Activated CD4-positive, alpha-beta T cell treated with anti-CD3 and anti-CD28 coated beads, Interleukin-2, amount 10 ng/mL, durations not matched to agents 24 days and 14 days (primary cell): ENCODE measurements at places on chromosomes 13 and 19. TPM values are rescaled to one million over a fixed set of nuclear protein-coding genes. Genes with fewer than 3 reads are reported as not detected.
A peak's percentile ranks its signal among the peaks of the same experiment; 100 is the strongest.

GRCh38 chr19:41350735-41351338, 2.9 kb downstream of the TGFB1 start:
- no peaks in the 10 kb centered on the region for H3K27me3 ChIP-seq
- peaks cover 44% of the 10 kb centered on the region for H3K36me3 ChIP-seq
- peak overlapping the region; percentile 92 for H3K4me3 ChIP-seq
- H3K27ac ChIP-seq: peak overlapping the region; percentile 88

GRCh38 chr13:43054803-43055802, 31.7 kb downstream of the DNAJC15 start:
- H3K36me3 ChIP-seq: peaks cover 7% of the 10 kb centered on the region
- H3K4me1 ChIP-seq: peaks cover 28% of the 10 kb centered on the region
- H3K4me3 ChIP-seq: no peak overlapping the region
- H3K27ac ChIP-seq: no peak overlapping the region
- peak; percentile 74 for DNase-seq

DNA sequence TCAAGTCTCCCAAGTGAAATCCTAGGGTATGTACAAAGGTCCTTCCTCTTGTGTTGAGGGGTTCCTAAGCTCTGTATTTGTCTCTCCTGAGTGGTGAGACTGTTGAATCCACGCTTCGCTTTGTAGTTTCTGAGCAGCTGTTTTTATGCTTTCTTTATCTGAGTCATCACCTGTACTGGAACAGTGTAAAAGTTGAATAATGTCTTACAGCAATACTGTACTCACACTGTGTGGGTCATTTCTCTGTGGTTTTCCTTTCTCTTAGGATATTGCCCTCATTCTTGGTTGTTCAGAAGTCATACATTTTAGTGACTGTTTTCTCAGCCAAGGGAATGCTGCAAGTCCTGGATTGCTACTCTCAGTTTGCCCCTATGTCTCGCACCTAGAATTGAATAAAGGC, 1596.6 kb downstream of the SLITRK5 start:
- no peaks in the 10 kb centered on the region for H3K36me3 ChIP-seq
- no peak overlapping the region for H3K27ac ChIP-seq
- H3K27me3 ChIP-seq: no peaks in the 10 kb centered on the region
- DNase-seq: no peak
- H3K4me3 ChIP-seq: no peak overlapping the region

DNA sequence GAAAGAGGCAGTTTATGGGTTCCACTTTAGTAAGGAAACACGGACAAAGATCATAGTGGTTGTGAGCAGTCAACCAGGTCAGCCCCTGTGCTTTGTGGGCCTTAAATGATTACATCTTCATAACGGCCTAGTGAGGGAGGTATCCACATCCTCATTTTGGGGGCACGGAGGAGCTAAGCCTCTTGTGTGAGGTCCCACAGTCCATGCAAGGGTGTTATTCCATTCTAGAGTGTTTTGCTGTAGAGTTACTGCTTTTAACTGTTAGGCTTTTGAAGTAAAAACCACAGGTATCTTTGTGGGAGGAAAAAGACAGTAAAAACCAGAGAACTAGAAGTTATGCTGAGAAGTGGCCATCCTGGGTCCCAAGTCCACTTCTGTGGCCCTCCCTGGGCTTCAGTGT, 4.0 kb downstream of the NOP53 start:
- peaks cover 67% of the 10 kb centered on the region for H3K36me3 ChIP-seq
- H3K27ac ChIP-seq: peak overlapping the region; percentile 59
- peak overlapping the region; percentile 63 for H3K4me3 ChIP-seq
- no peaks in the 10 kb centered on the region for H3K27me3 ChIP-seq
- no peak for DNase-seq
- peaks cover 23% of the 10 kb centered on the region for H3K4me1 ChIP-seq

GRCh38 chr13:32001154-32001768, 30.3 kb upstream of the FRY start:
- H3K36me3 ChIP-seq: no peaks in the 10 kb centered on the region
- H3K4me3 ChIP-seq: no peak overlapping the region
- peaks cover 8% of the 10 kb centered on the region for H3K27me3 ChIP-seq
- DNase-seq: peak; percentile 70
- no peak overlapping the region for H3K27ac ChIP-seq

GRCh38 chr19:6218491-6219146, 61.2 kb downstream of the MLLT1 start:
- H3K4me1 ChIP-seq: peaks cover 2% of the 10 kb centered on the region
- no peaks in the 10 kb centered on the region for H3K36me3 ChIP-seq

DNA sequence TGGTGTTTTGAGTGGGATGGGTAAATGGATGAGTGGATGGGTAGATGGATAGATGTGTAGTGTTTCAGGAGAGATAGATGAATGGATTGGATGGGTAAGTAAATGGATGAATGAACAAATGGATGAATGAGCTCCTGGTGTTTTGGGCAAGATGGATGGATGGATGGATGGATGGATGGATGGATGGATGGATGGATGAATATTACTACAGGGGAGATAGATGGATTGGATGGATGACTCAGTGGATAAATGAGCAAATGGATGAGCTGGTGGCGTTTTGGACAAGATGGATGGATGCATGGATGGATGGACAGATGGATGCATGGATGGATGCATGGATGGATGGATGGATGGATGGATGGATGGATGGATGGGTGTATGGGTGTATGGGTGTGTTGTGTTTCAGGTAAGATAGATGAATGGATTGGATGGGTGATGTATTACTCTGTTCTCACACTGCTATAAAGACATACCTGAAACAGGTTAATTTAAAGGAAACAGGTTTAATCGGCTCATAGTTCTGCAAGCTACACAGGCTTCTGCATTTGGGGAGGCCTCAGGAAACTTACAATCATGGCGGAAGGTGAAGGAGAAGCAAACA, 12.3 kb downstream of the ZSWIM4 start:
- H3K4me3 ChIP-seq: no peak overlapping the region
- DNase-seq: no peak
- no peaks in the 10 kb centered on the region for H3K4me1 ChIP-seq
- H3K27me3 ChIP-seq: no peaks in the 10 kb centered on the region

DNA sequence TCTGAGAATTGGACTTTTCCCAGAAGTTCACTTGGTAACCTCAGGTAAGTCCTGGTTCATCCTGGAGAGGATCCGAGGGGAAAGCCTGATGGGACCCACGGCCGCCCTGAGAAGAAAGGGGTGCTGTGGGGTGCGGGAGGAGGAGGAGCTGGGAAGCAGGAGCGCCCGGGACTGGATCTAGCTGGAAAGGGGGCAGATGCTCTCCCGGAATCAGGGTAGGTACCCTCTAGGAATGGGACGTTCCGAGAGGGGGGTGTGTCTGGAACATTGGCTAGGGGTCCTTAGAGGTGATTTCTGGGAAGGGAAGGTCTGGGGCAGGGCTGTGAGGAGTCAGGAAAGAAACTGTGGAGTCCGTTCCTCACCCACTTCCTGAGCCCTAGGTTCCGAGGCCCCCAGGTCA, 38.7 kb upstream of the ZNF492 start:
- DNase-seq: no peak
- H3K4me1 ChIP-seq: no peaks in the 10 kb centered on the region
- H3K27ac ChIP-seq: no peak overlapping the region
- H3K27me3 ChIP-seq: no peaks in the 10 kb centered on the region
- H3K36me3 ChIP-seq: no peaks in the 10 kb centered on the region

- H3K36me3 ChIP-seq: no peaks in the 10 kb centered on the region
- no peak for DNase-seq
- no peak overlapping the region for H3K27ac ChIP-seq
- peaks cover 16% of the 10 kb centered on the region for H3K4me1 ChIP-seq
- no peak overlapping the region for H3K4me3 ChIP-seq
Observed at GRCh38 chr13:112757759-112758086, 67.9 kb downstream of the ATP11A start.

- H3K4me1 ChIP-seq: no peaks in the 10 kb centered on the region
- no peaks in the 10 kb centered on the region for H3K36me3 ChIP-seq
- no peak for DNase-seq
- no peak overlapping the region for H3K4me3 ChIP-seq
- no peak overlapping the region for H3K27ac ChIP-seq
Observed at GRCh38 chr19:33054623-33055022, 10.1 kb downstream of the RHPN2 start.

GRCh38 chr13:60753641-60754040, 356.6 kb downstream of the TDRD3 start:
- H3K4me1 ChIP-seq: no peaks in the 10 kb centered on the region
- no peaks in the 10 kb centered on the region for H3K36me3 ChIP-seq
- H3K4me3 ChIP-seq: no peak overlapping the region
- H3K27me3 ChIP-seq: no peaks in the 10 kb centered on the region
- DNase-seq: no peak

DNA sequence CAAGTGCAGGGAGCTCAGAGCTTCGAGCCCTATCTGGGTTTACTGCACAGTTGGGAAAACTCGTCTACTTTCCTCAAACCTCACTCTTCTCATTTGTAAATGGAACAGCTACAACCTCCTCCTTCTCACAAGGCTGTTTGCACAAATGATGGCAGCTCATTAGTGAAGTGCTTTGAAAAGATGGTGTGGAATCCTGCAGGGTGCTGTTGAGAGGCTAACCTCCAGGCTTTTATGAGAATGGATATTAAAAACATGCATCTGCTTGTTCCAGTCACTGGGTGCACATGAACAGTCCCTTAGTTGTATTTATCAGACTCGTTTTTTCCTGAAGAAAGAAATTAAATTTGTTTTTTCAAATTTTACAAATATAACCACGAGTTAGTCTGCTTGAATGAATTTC, 36.6 kb downstream of the PCDH8 start:
- no peak overlapping the region for H3K27ac ChIP-seq
- H3K4me1 ChIP-seq: peaks cover 4% of the 10 kb centered on the region
- peaks cover 1% of the 10 kb centered on the region for H3K27me3 ChIP-seq

DNA sequence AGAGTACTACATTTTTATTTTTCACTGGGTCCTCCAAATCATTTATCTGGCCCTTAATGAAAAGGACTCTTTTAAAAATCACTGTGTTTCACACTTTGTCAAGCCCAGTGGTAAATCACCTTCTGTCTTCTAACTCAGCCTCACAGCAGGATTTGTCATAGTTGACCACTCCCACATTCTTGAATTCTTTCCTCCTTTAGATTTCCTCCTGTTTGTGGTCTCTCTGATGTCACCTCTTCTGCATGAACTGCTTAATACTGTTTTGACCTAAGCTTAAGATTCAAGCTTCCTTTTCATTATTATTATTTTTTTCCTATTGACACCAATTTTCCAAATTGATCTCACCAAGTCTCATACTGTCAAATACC, 899.8 kb upstream of the MIR17HG start:
- H3K36me3 ChIP-seq: no peaks in the 10 kb centered on the region
- H3K27me3 ChIP-seq: no peaks in the 10 kb centered on the region
- no peak overlapping the region for H3K4me3 ChIP-seq
- no peaks in the 10 kb centered on the region for H3K4me1 ChIP-seq
- no peak for DNase-seq

GRCh38 chr13:59621773-59622172, 542.0 kb downstream of the DIAPH3 start:
- no peaks in the 10 kb centered on the region for H3K27me3 ChIP-seq
- H3K4me3 ChIP-seq: no peak overlapping the region
- H3K4me1 ChIP-seq: no peaks in the 10 kb centered on the region
- no peaks in the 10 kb centered on the region for H3K36me3 ChIP-seq
- H3K27ac ChIP-seq: no peak overlapping the region

DNA sequence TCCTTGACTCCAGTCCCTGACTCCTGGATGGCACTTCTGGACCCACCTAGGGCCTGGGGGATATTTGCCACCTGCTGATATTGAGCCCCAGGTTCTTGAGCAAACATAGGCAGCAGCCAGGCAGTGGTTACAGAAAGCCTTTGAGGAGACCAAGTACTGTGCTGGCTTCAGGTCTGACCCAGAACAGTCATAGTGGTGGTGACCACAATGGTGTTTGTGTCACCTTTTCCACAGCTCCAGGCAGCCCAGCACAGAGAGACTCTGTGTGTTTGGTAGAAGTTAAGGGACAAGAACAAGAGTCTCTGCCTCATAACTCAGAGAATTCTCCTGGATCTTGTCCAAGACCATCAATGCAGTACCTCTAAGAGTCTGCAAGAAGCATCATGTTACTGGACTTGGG, 14.6 kb upstream of the CLC start:
- no peaks in the 10 kb centered on the region for H3K36me3 ChIP-seq
- H3K27me3 ChIP-seq: peaks cover 26% of the 10 kb centered on the region
- peaks cover 3% of the 10 kb centered on the region for H3K4me1 ChIP-seq
- no peak overlapping the region for H3K4me3 ChIP-seq

- H3K27ac ChIP-seq: no peak overlapping the region
- H3K36me3 ChIP-seq: peaks cover 4% of the 10 kb centered on the region
Observed at GRCh38 chr13:32051156-32051555, 19.6 kb downstream of the FRY start.

DNA sequence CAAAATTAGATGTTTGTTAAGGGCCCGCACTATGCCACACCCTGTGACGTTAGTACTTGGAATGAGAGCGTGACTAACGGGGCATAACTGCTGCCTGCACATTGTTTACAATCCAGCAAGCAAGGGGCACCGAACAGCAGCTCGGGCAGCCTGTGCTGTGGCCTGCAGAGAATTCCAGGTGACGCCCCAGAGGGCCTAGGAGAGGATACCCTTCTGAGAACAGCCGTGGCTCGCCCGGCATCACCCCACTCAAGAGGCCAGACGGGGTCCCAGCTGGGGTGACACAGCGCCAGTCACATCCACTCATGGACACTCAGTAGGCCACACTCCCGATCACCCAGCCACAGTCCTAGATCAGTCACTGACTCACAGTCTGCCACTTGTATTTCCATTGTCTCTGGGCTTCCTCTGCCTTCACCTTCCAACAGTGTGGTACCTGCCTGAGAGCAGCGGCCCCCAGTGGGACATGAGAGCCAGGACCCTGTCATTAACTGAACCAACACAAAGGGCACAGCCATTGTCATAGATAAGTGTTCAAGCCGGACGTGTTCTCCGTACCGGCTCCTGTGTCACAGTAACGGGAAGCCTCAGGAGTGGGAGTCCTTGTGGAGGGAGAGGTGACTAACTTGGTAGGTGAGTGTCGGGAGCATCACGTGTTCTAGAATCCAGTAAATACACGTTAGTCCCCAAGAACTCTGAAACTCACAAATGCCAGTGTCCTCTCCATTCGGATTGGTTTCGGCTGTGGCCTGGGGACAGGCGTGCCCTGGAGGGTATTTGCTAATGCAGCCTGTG, 7.5 kb downstream of the ZNF331 start:
- no peak for DNase-seq
- peaks cover 52% of the 10 kb centered on the region for H3K36me3 ChIP-seq
- peaks cover 6% of the 10 kb centered on the region for H3K4me1 ChIP-seq
- H3K4me3 ChIP-seq: no peak overlapping the region
- no peaks in the 10 kb centered on the region for H3K27me3 ChIP-seq

OR10H1 gene
- total RNA-seq: 0.05 TPM in 1 of 2 replicates, not detected in the other

SYNE4 gene
- 2.2 and 2.9 TPM in 2 replicates for total RNA-seq

AMER2 gene
- total RNA-seq: not detected in 2 replicates

CACNA1A gene
- total RNA-seq: 0.28 and 0.38 TPM in 2 replicates

HSD17B14 gene
- total RNA-seq: 0.44 and 0.47 TPM in 2 replicates

TNNT1 gene
- 0.36 and 0.51 TPM in 2 replicates for total RNA-seq
